8988T (cell line): ENCODE measurements at places on chromosomes 16 and 17.
A peak's percentile ranks its signal among the peaks of the same experiment; 100 is the strongest.

DNA sequence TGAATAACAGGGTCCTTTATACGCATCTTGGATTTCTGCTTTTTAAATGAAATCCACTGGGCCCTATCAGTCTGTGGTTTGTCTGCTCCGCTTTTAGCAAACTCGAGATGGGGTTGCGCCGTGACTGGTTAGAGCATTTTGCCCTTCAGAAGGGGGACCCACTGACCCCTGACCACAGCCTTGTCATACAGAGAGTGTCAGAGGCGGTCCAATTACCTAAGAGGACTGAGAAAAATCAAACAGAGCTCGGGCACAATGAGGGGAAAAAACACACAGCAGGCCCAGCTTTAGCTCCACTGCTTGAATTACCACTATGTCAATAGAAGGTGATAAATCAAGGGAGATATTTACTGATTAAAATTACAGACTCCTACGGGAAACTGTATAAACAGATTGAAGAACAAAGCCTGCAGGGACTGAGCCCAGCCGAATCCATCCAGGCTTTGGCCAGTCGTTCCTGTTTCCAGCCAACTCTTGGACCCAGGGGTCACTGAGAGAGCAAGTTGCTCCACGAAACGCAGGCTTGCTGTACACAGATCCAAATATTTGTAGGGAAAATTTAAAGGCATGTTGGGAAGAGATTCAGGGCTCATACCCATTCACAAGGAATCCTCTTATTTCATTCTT is 131.9 kb upstream of the ZFHX3 start:
- no peak for DNase-seq

DNA sequence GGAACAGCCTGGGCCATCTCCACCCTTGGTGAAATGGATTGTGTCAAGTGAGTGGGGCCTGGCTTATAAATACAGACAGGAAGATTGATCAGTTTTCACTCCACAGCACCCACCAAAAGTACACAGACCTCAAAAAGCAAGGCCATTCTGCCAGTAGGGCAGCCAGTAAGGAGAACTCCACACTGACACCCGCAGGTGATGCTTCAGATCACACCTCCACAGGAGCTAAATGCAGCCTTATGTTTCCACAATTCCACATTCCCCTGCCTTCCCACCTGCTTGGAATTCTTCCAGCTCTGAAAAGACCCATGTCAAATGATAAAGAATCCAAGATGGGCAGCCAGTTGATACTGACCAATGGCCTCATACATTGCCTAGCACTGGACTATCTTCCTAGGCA is 191.1 kb downstream of the ZFHX3 start:
- no peak for DNase-seq

DNA sequence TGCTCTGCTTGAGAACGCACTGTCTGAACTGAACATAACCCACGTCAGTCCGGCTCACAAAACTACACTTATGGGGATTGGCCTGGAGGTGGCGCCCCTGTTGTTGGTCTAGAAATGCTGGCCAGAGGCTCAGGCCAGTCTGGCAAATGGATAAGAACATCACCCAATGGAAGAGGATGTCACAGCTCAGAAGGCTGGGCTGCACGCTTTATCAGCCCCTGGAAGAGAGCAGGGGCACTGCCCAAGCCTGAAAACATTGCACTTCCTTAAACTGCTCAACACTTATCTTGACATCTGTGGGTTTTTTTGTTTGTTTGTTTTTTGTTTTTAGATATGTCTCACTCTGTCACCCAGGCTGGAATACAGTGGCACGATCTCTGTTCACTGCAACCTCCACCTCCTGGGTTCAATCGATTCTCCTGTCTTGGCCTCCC is 24.8 kb upstream of the BPTF start:
- peak; percentile 21 for DNase-seq

- DNase-seq = no peak
Measured at GRCh38 chr17:76365256-76365903, 11.7 kb upstream of the PRPSAP1 start.

DNA sequence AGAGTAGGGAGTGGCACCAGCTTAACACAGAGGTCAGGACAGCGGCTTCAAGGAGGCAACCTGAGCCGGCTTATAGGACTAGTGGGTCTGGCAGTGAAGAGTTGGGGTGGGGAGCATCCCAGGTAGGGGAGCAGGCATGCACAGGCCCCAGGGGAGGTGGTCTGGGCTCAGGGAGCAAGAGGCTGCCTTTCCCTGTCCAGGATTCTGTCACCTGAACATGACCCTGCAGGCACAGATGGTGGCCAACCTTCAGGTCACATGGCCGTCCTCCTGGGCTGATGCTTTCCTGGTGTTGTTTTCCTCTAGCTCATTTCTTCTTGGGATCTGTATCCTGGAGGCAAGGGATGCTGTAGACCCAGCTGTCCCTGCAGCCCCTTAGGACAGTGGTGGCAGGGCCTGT is 3.5 kb upstream of the MYO15A start:
- no peak for DNase-seq

DNA sequence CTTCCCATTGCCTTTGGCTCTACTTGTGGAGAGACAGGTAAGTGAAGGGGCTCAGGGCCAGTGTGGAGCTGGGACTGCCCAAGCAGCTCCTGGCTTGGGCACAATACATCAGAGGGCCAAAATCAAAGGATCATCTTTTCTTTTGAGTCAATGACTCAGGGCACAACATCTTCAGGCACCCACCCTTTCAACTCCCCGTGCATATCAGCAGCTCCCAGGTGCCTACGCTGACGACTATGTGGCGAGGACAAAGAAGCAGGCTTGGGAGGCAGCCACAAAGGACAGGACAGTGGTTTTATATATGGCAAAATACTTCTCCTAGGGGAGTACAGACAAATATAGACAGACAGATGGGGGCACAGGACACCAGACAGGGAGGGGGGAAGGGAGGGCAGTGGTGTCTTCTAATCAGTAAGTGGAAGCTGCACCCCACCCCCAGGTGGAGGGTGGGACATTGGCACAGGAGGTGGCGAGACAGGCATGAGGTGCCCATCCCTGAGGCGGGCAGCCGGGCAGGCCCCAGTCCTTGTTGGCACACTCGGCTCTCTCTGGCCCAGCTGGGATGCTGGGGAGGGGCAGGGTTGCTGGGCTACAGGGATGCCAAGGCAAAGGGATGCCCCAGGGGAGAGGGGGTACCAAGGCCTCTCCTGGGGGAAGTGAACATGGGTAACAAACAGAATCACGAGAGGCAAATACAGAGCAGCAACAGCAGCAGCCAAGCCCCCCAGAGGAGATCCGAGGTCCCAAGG is 7.7 kb upstream of the ARL5C start:
- no peak for DNase-seq

- no peak for DNase-seq
Measured at GRCh38 chr16:70490261-70490660, 33.1 kb downstream of the COG4 start.

DNA sequence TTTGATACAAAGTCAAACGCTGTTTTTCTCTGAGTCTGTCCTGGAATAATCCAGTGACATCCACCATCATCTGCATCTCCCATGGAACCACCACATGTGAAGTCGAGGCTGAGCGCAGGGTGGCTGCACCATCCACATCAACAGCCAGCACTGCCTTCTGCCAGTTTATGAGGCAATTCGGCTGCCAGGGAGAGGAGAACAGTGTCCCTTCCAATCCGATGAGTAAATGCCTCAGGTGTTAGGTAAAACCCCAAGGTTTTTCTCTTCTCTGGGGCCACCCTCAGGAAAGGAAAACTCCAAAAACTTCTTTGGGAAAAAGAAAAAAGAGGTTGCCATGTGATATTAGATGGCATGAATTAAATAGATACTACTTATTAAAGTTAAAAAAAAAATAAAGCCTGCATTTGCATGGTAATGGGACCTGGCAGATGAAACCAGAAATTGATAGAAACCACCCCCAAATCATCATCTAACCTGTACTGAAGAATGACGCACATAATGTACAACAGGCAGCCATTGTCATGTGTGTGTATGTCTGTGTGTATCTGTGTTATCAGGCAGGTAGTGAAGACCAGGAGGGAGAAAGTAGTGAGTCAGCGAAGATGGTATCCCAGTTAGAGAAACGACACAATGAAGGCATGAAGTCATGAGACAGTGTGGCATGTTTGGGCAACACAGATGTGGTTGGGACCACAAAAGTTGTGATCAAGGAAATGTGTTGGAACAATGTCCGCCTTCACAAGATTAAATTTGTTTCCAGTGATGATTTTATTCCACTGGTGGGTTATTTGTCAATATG is 478.7 kb downstream of the CDH13 start:
- no peak for DNase-seq

GRCh38 chr17:11204991-11205390 is 36.0 kb upstream of the SHISA6 start:
- no peak for DNase-seq
